ENCODE measurements at places on chromosomes 4 and X. TPM values are rescaled to one million over a fixed set of nuclear protein-coding genes. Genes with fewer than 3 reads are reported as not detected.

DNA sequence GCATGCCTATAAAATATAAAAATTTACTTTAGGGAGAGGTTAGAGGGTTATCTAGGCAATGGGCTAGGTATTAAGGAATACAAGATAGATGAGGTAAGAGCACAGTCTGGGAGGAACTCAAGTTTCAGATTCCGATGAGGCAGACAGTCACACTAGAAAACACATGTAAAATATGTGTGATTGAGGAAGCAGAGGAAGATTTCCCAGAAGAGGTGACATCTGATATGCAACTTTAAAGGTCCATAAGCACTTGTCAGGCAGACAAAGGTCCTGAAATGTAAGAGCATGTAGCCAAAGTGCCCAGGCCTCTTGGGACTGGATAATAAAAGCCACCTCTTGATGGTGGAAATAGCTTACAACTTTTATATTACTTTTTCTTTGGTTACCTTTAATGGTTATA, 81.1 kb upstream of the AADAT start:
- no peak overlapping the region for H3K4me3 ChIP-seq
- no peaks in the 10 kb centered on the region for H3K27me3 ChIP-seq
- no peak overlapping the region for H3K27ac ChIP-seq
- H3K36me3 ChIP-seq: no peaks in the 10 kb centered on the region

GRCh38 chrX:13051529-13052172, 7.2 kb upstream of the FAM9C start:
- no peak overlapping the region for H3K4me3 ChIP-seq
- H3K27me3 ChIP-seq: no peaks in the 10 kb centered on the region
- H3K4me1 ChIP-seq: no peaks in the 10 kb centered on the region
- H3K36me3 ChIP-seq: no peaks in the 10 kb centered on the region
- no peak for DNase-seq

DNA sequence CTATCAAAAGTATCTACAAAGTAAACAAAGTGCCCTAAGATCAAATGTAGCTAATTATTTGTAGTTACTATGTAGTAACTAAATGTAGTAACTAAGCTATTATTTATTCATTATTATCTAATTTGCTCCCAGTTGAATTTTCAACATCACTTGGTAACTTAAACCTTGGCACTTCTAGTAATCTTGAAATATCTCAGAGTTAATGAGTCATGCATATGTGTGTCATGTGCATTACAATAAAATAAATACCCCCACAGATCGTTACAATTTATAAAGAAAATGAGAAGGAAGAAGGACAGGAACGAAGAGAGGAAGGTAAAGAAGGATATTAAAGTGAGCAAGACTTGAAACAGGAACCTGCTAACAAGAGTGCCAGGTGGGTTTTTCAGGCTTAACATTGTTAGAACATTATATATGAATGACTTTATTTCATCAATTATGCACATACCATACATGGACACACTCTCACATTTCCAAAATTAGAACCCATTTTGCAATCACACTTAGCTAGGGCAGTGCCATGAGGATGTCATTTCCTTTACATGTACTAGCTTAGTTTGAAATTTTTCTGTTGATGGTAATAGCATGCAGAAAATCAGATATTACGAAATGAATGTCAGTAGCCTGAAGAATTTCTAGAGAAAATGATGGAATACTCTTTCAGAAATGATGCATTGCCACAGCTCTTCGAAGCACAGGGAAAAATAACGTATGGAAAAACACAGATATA, 1670.4 kb upstream of the AGA start:
- no peaks in the 10 kb centered on the region for H3K27me3 ChIP-seq
- H3K36me3 ChIP-seq: no peaks in the 10 kb centered on the region
- no peak for DNase-seq
- no peak overlapping the region for H3K27ac ChIP-seq

DNA sequence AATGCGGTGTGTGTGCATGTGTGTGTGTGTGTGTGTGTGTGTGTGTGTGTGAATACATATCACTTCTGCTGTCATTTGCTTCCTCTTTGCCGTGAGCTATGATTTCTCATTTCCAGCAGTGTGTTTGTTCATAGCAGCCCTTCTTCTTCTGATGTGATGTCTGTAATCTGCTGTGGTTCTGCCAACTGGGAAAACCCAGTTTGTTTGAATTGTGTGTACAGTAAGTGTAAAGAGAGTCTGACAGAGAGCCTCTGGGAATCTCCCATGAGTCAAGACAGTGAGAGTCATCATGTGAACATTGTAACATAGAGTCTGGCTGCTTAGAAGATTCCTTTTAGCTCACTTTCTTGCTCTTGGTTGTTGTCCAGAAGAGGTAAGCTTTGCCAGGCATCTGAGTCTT, 8.4 kb upstream of the NWD2 start:
- no peaks in the 10 kb centered on the region for H3K36me3 ChIP-seq
- H3K27me3 ChIP-seq: peaks cover 6% of the 10 kb centered on the region
- DNase-seq: no peak
- H3K4me3 ChIP-seq: no peak overlapping the region

DNA sequence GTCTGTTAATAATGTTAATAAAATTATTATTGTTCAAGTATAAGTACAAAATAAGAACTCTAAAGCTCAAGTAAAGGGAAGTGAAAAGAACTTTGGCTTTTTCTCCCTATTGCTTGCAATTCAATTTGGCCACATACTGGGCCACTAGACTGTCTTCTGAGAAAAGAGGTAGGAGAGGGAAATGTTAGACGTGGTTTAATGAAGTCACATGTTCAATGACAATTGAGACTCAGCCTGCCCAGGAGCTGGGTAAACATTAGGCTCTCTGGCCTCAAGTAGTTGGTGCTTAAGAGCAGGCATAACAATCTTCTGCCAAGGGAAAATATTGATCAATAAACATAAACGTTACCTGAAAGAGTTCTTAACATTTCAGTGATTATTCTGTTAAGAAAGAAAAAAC, 15.1 kb upstream of the PRSS12 start:
- H3K27me3 ChIP-seq: no peaks in the 10 kb centered on the region
- DNase-seq: no peak
- no peak overlapping the region for H3K27ac ChIP-seq
- H3K4me1 ChIP-seq: no peaks in the 10 kb centered on the region

DNA sequence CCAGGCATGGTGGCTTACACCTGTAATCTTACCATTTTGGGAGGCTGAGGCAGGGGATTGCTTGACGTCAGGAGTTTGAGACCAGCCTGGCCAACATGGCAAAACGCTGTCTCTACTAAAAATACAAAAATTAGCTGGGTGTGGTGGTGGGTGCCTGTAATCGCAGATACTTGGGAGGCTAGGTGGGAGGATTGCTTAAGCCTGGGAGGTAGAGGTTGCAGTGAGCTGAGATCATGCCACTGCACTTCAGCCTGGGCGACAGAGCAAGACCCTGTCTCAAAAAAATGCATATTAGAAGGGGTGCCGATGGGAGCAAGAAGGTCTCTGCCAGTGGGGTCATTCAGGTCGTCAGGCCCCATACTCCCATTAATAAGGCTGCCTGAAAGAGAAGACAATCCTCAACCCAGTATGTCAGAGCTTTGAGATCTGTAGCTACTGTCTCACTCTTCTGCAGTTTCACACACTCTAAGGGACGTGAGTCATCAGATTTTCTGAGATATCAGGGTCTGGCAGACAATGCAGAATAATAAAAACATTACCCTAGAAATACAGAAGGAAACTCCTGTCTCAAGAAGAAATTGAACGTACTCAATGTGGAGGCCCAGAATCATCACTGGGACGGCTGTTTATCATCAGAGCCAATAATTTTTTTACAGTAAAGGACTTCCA, 176.7 kb upstream of the FAT1 start:
- no peak for DNase-seq
- no peak overlapping the region for H3K27ac ChIP-seq
- no peak overlapping the region for H3K4me3 ChIP-seq
- no peaks in the 10 kb centered on the region for H3K36me3 ChIP-seq

DNA sequence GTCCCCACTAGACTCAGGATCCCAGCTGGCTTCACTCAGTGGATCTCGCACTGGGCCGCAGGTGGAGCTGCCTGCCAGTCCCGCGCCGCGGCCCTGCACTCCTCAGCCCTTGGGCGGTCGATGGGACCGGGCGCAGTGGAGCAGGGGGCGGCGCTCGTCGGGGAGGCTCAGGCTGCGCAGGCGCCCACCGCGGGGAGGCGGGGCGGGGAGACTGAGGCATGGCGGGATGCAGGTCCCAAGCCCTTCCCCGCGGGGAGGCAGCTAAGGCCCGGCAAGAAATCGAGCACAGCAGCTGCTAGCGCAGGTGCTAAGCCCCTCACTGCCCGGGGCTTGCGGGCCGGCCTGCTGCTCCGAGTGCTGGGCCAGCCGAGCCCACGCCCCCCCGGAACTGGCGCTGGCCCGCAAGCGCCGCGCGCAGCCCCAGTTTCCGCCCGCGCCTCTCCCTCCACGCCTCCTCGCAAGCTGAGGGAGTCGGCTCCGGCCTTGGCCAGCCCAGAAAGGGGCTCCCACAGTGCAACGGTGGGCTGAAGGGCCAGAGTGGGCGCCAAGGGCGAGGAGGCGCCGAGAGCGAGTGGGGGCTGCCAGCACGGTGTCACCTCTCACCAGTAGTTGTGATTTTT, 1038.0 kb downstream of the PCDH19 start:
- H3K4me1 ChIP-seq: no peaks in the 10 kb centered on the region
- H3K27me3 ChIP-seq: no peaks in the 10 kb centered on the region
- no peak overlapping the region for H3K4me3 ChIP-seq
- DNase-seq: no peak

DNA sequence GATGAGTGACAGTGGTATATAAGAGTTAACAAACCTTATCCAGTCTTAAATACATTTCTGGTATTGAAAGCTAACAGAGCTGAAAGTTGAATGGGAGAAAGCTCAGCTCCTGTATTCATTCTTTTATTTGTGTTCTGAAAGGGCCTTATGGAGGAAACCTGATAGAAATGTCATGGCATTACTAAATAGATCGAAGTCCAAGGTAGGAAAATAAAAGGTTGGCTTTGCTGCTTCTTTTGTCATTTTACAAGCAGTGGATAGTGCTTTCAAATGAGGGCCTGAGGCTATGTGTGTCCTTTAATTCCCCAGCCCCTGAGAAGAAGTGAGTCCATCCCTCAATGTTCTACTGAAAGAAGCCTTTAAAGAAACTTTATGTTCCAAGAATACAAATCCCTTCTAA, 974.3 kb upstream of the INTU start:
- no peaks in the 10 kb centered on the region for H3K27me3 ChIP-seq
- H3K27ac ChIP-seq: no peak overlapping the region
- DNase-seq: no peak
- no peaks in the 10 kb centered on the region for H3K36me3 ChIP-seq

DNA sequence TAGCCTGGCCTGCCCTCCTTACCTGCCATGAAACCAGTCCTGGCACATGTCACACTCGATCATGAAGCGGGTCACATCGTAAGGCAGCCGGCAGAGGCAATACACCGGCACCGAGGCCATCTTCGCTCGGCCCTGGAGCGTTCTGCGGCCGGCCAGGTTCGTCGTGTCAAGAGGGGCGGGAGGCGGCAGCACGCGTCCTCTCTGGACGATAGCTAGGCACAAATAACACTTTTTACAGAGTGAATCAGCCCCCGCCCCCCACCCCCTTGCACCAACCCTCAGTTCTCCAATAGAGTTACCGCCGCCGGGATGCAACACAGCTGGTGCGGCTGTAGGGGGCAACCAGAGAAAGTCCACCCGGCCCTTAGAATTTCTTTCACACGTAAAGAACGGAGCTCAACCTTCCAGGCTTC, 1.7 kb downstream of the PHF8 start:
- H3K36me3 ChIP-seq: no peaks in the 10 kb centered on the region
- H3K4me3 ChIP-seq: peak overlapping the region; percentile 63
- peaks cover 6% of the 10 kb centered on the region for H3K27me3 ChIP-seq
- H3K4me1 ChIP-seq: no peaks in the 10 kb centered on the region
- peak overlapping the region; percentile 92 for H3K27ac ChIP-seq

- DNase-seq: no peak
- H3K4me3 ChIP-seq: no peak overlapping the region
- no peaks in the 10 kb centered on the region for H3K4me1 ChIP-seq
- H3K27me3 ChIP-seq: no peaks in the 10 kb centered on the region
These were observed 169.7 kb downstream of the COL4A6 start for GRCh38 chrX:108268434-108269080.

- H3K4me1 ChIP-seq: no peaks in the 10 kb centered on the region
- no peak overlapping the region for H3K27ac ChIP-seq
- H3K27me3 ChIP-seq: no peaks in the 10 kb centered on the region
These were observed 204.4 kb downstream of the ZNF330 start for GRCh38 chr4:141425124-141425523.

GRCh38 chrX:49103637-49104036, 19.9 kb downstream of the GPKOW start:
- no peak for DNase-seq
- no peak overlapping the region for H3K27ac ChIP-seq
- no peak overlapping the region for H3K4me3 ChIP-seq
- no peaks in the 10 kb centered on the region for H3K27me3 ChIP-seq
- H3K4me1 ChIP-seq: no peaks in the 10 kb centered on the region

- H3K36me3 ChIP-seq: no peaks in the 10 kb centered on the region
- no peak overlapping the region for H3K4me3 ChIP-seq
- H3K27ac ChIP-seq: no peak overlapping the region
- no peaks in the 10 kb centered on the region for H3K27me3 ChIP-seq
- H3K4me1 ChIP-seq: no peaks in the 10 kb centered on the region
These were observed 98.0 kb downstream of the RBM47 start for GRCh38 chr4:40531636-40532023.

GRCh38 chr4:120508036-120508435, 414.5 kb downstream of the PRDM5 start:
- DNase-seq: no peak
- no peaks in the 10 kb centered on the region for H3K4me1 ChIP-seq
- H3K27ac ChIP-seq: no peak overlapping the region
- no peaks in the 10 kb centered on the region for H3K36me3 ChIP-seq
- no peaks in the 10 kb centered on the region for H3K27me3 ChIP-seq
- no peak overlapping the region for H3K4me3 ChIP-seq

GRCh38 chr4:15375667-15376066, 52.2 kb upstream of the C1QTNF7 start:
- H3K4me1 ChIP-seq: no peaks in the 10 kb centered on the region
- no peak for DNase-seq
- H3K27me3 ChIP-seq: no peaks in the 10 kb centered on the region
- H3K27ac ChIP-seq: no peak overlapping the region
- no peaks in the 10 kb centered on the region for H3K36me3 ChIP-seq

DNA sequence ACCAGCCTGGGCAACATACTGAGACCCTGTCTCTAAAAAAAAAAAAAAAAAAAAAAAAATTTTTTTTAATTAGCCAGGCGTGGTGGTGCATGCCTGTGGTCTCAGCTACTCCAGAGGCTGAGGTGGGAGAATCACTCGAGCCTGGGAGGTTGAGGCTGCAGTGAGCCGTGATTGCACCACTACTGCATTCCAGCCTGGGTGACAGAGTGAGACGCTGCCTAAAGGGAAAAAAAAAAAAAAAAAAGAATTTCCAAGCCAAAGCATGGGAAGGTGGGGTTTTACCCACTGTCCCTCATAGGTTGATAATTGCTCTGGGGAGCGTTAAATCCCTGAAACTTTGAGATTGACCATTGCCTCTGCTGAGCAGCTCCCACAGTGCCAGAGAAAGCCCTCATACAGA, 427.5 kb downstream of the BCOR start:
- no peak overlapping the region for H3K27ac ChIP-seq
- H3K27me3 ChIP-seq: no peaks in the 10 kb centered on the region
- no peak for DNase-seq
- H3K4me1 ChIP-seq: no peaks in the 10 kb centered on the region

GRCh38 chrX:1327651-1328304, 8.8 kb upstream of the IL3RA start:
- no peaks in the 10 kb centered on the region for H3K36me3 ChIP-seq
- H3K27me3 ChIP-seq: no peaks in the 10 kb centered on the region
- no peaks in the 10 kb centered on the region for H3K4me1 ChIP-seq
- H3K27ac ChIP-seq: no peak overlapping the region

Gene VMA21
- total RNA-seq: 32.8 TPM

Gene SSX1
- not detected for total RNA-seq

Gene SSX4
- total RNA-seq: not detected

Gene EREG
- 3.3 TPM for total RNA-seq

Gene PTCHD1
- 1.3 TPM for total RNA-seq

Gene RLIM
- 32.1 TPM for total RNA-seq

Gene CHRNA9
- not detected for total RNA-seq

Gene LONRF3
- 13.6 TPM for total RNA-seq

Gene HEPH
- total RNA-seq: 11.1 TPM

Gene NRK
- 2.6 TPM for total RNA-seq

Gene SMIM43
- total RNA-seq: not detected

Measured in breast epithelium (tissue), 4 donors.